Erythroblast (primary cell): ENCODE measurements at places on chromosomes 16 and 17.

GRCh38 chr17:68310152-68310551 is 18.9 kb downstream of the ARSG start:
- no peak for DNase-seq

GRCh38 chr17:30421592-30421991 is 42.9 kb downstream of the CPD start:
- no peak for DNase-seq

DNA sequence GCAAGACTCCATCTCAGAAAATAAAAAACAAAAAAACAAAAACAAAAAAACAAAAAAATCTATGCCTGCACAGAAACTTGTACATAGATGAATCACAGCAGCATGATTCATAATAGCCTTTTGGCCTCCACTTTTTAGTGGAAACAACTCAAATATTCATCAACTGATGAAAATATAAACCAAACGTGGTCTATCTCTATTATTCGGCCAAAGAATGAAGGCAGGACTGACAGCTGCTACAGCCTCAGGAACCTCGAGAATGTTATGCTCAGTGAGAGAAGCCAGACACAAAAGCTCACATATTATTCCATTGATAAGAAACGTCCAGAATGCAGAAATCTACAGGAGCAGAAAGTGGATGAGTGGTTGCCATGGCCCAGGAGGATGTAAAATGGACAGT is 19.8 kb downstream of the PPL start:
- DNase-seq, result no peak

DNA sequence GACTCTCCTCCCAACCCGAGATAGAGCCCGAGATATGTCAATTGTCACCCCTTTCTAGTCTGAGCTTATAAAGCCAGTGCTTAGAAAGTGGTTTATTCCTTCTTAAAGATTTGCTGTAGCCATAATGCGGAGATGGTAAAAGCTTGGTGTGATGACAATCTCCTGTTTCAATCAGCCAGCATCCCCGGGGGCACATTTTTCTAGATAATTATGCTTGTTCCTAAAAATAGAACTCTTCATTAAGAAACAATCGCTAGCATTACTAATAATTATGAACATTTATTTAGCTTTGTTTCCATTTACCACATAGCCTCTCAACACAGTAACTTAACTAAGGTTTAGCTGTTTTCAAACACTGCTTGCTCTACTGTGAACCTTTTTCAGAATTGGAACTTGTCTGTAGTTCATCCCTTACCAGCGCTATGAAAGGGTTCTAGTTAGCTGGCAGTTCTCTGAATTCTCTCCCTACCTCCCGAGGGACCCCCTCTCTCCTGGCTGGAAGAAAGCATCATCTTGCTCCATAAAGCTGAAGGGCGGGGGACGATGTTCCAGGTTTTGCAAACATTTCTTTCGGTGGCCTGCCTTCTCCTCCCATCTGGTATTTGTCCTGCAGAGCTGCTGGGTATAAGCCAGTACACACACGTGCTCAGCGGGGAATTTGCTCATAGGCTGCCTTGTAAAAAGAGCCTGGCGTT is 922 bp upstream of the MRPL58 start:
- no peak for DNase-seq

- DNase-seq, result no peak
Observed at GRCh38 chr16:4572715-4573114, 16.6 kb downstream of the C16orf96 start.
